ENCODE measurements at places on chromosomes 16 and 17. TPM values are rescaled to one million over a fixed set of nuclear protein-coding genes. Genes with fewer than 3 reads are reported as not detected.

GRCh38 chr17:77327181-77327565, 186.4 kb downstream of the SEC14L1 start:
- DNase-seq: no peak

GRCh38 chr16:23835390-23836077, at the start of gene PRKCB:
Gene PRKCB, plus strand, starts transcription at chr16:23835983.
- DNase-seq: peak; percentile 31

- no peak for DNase-seq
Measured at GRCh38 chr17:8900626-8901585, 33.4 kb upstream of the PIK3R6 start.

The CBX2 gene
- total RNA-seq: 12.6 TPM

DNA sequence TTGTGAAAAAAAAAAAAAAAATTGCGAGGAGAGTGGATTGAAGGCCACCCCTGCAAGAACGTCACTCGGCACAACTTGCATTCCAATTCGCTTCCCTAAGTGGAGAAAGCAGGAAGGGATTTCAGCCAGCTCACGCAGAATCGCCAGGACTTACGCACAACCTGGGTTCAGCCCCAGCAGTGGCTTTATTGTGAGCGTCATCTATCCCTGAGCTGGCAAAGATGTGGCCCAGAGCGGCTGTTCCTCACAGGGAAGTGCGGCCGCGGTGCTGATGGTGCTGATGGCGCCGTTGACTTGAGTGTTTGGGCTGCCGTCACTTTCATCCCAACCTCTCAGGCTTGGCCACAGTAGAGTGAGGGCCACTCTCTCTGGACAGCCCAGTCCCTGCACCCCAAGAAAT, 197.6 kb downstream of the NTN1 start:
- DNase-seq: no peak

The KRT23 gene
- 1.2 TPM for total RNA-seq

The KCNH6 gene
- total RNA-seq: 0.22 TPM

- DNase-seq: no peak
Measured at GRCh38 chr17:51472670-51473205, 212.4 kb downstream of the UTP18 start.

The CORO7 gene
- 22.7 TPM for total RNA-seq

The SOST gene
- 0.17 TPM for total RNA-seq

DNA sequence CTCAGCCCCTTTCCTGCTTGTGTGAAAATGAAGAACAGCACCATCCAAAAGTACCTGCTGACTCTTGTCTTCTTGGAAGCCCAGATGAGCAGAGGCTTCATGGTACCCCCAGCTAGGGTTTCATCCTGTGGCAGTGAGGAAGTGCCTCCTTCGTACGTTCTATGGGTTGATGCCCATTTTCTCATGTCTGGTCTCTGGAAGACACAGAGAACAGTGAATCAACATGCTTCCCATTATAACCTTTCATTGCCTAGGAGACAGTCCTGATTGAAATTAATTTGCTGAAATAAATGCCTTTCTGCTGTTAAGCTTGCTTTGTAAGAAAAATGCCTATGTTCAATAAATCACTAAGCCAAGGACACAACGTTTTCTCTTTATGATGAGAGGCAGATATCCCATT, 36.5 kb downstream of the RCVRN start:
- peak; percentile 7 for DNase-seq

The KIF2B gene
- not detected for total RNA-seq

The TBC1D3E gene
- not detected for total RNA-seq

- no peak for DNase-seq
Measured at GRCh38 chr16:85731179-85731578, 19.7 kb downstream of the C16orf74 start.

The KRTAP1-1 gene
- not detected for total RNA-seq

The RGS11 gene
- total RNA-seq: 7.9 TPM

DNA sequence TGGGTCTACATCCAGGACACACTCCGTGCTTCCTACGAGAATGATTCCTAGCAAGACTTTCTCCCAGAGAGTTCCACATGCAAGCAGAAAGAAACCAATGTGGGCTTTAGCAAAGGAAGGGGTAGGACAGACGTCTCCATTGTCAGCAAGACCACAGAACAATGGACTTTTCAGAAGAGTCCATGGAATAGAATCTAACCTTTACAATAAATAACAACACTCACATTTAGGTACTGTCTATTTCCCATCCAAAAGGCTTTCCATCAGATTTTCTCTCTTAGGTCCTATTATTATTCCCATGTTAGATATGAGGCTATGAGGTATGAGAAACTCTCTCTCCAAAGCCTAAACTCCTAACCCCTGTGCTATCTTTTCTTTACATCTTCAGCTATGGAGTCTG, 360.9 kb downstream of the GRIN2A start:
- DNase-seq: no peak

GRCh38 chr17:29068818-29069217, 25.9 kb downstream of the PIPOX start:
- DNase-seq: no peak

DNA sequence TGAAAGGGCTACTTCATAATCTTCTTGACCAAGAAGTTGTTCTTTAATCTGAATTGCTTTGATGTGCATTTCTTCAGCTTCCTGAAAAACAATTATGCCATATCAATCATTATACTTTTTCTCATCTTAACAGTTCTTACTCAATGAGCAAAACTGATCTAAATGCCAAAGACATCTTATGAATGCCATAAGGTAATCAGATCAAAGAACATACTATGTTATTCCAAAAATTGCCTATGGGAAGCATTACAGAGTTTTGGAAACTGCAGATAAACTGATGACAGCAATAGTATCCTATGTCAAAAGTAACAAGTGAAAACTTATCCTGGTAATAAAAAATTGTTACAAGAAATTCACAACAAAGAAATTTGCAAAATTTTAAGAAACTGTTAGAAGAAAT, 29.7 kb downstream of the CHCT1 start:
- DNase-seq: no peak

GRCh38 chr16:77960766-77961165, 61.6 kb upstream of the CLEC3A start:
- DNase-seq: no peak

The NPIPA3 gene
- 0.88 TPM for total RNA-seq

The TPSAB1 gene
- 1.2 TPM for total RNA-seq

DNA sequence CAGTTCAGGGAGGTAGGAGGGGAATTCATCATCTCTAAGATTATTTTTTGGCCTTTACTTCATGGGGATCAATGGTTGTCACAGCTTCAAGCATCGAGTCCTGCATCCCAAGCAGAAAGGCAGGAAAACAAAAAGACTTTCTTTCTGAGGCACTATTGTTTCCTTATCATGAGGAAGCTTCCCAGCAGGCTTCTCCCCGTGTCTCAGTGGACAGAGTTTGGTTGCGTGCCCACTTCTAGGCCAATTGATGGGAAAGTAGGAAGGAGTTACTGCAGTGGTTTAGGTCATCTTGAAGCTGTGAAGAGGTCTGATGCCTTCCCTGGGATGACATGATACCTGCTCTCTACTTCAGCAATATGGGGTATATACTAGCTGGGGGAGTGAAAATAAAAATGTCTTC, 175.3 kb upstream of the CDH13 start:
- no peak for DNase-seq

DNA sequence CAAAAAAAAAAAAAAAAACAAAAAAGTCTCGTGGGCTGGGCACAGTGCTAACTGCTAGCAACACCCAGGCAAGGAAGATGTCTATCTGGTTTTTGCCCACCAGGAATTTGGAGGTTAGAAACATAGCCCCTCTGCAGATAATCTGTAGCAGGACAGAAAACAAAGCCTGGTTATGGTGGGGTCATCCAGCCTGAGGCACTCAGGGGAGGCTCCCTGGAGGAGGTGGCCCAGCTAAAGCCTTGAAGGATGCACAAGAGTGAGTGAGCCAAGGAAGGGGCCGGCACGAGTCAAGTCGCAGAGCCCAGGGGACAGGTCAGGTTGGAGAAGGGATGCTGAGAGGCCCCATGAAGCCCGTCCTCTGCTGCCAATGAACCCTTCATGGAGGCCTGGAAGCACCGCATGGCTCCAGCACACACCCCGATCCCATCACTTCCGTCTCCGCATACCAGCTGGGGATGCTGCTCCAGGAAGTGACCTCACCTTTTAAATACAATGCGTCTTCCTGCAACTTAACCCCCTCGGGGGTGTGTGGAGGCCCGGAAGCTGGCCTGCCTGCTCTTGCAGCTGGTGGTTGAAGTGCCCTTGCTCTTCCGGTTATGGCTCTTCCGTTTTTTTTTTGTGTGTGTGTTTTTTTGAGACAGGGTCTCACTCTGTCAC, 86.5 kb downstream of the ENGASE start:
- no peak for DNase-seq

The CD79B gene
- total RNA-seq: 1.2 TPM

DNA sequence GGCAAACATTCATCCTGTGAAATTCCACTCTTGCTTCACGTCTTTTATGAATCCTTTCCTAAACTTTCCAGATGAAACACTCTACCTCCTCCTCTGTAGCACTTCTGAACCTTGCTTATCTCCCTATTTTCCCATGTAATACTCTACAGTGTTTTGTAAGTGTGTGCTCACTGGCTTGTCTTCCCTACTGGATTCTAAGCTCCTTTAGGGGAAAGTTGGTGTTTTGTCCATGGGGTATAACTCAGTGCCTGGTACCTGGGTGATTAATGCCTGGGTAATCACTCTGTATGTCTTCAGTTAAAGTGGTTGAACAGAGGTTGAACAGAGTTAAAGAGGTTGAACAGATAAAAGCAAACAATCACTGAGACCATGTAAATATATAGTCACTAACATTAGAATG, 3.8 kb upstream of the KAT7 start:
- no peak for DNase-seq

The CCDC78 gene
- total RNA-seq: 0.59 TPM

The PYCARD gene
- 10.6 TPM for total RNA-seq

DNA sequence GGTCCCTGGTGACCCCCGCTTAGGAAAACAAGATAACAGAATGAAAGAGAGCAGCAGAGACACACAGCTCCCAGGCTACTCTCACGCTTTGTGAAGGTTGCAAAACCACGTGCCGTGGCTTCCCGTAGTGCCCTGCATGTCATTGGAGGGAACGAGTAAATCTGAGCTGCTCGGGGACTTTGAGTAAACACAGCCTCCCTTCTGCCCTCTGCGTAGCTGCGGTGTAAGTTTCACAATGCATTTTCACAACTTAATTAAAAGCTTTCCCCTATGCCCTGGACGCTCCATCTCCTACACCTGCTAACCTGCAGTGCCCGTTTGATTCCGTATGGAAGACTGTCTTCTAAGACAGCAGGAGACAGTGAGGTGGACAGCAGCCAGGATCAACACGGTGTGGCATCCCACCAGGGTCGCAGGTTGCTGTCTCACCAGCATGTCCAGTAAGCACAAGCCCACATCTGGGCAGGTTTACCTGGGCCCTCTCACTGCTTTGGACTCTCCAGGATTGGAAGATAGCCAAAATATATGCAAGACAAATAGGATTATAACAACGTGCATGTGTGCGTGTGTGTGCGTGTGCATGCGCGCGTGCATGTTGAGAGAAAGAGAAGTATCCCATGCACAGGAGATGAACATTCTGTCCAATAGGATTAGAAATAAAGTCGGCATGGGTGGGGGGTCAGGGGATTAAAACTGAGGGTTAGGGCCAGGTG, 116.4 kb upstream of the RCVRN start:
- peak; percentile 38 for DNase-seq

GRCh38 chr16:13594823-13595222, 325.1 kb upstream of the ERCC4 start:
- DNase-seq: no peak

DNA sequence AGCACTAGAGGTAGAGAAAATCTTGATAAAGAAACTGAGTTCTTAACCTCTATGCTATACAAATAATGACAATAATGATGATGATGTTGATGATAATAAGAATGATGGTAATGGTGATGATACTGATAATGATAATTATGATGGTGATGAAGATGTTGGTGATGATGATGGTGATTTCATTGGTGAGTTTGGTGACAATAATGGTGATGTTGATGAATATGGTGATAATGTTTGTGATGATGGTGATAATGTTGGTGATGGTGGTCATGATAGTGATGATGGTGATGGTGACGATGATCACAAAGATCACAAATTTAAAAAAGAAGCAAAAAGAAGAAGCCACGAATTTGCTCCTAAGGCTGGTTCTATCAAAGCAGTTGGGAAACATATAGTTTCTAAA, 519.0 kb upstream of the C16orf82 start:
- no peak for DNase-seq

DNA sequence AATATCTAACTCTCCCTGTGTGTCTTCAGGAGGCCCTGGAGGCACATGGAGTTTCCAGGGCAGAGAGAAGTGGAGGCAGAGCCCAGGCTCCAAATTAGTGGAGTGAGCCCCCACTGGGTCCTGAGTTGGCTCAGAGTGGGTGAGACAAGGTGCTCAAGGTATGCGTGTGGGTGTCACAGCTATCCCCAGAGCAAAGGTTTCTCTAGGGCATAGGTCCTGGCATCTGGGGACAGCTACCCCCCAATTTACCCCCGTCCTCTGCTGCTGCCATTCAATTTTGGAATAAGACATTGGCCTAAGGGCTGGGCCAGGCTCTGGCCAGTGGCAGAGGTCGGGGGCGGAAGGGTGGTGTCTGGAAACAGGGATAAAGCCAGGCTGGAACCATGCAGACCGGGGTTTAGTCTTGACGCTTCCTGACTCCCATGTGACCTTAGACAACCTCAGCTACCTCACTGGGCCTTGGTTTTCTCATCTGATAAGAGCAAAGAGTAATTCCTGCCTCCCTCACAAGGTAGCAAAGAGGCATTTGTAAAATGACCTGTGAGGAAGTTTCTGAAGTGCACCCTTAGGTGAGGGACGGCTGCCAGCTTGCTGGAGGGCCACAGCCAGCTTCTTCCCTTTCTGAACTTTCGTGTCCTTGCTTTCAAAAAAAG, 78.2 kb upstream of the TMEM97 start:
- no peak for DNase-seq

The CLEC10A gene
- total RNA-seq: 0.69 TPM

The PIGL gene
- 29.1 TPM for total RNA-seq

The CAVIN1 gene
- total RNA-seq: 151 TPM

The ANKS3 gene
- 20.2 TPM for total RNA-seq

The C16orf89 gene
- total RNA-seq: 416 TPM

The MYO18A gene
- 50.6 TPM for total RNA-seq

DNA sequence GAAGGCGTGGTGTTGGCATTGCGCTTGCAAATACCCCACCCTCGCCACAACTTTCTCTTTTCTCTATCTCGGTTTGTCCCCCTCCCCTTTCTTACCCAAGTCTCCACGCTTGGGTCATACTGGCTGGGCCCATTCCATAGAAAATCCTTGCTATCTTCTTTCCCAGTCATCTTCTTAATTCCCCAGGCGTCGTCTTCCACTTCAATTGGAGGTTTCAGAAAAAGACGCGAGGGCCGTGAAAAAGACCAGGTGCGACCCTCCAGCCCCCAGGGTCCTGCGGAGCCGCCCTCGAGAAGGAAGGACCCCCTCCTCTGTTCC, 8.3 kb downstream of the IRX5 start:
- DNase-seq: no peak

The WSCD1 gene
- total RNA-seq: 24.1 TPM

The SLC7A5 gene
- total RNA-seq: 22.2 TPM
